ENCODE measurements at places on chromosomes 13 and 19.

DNA sequence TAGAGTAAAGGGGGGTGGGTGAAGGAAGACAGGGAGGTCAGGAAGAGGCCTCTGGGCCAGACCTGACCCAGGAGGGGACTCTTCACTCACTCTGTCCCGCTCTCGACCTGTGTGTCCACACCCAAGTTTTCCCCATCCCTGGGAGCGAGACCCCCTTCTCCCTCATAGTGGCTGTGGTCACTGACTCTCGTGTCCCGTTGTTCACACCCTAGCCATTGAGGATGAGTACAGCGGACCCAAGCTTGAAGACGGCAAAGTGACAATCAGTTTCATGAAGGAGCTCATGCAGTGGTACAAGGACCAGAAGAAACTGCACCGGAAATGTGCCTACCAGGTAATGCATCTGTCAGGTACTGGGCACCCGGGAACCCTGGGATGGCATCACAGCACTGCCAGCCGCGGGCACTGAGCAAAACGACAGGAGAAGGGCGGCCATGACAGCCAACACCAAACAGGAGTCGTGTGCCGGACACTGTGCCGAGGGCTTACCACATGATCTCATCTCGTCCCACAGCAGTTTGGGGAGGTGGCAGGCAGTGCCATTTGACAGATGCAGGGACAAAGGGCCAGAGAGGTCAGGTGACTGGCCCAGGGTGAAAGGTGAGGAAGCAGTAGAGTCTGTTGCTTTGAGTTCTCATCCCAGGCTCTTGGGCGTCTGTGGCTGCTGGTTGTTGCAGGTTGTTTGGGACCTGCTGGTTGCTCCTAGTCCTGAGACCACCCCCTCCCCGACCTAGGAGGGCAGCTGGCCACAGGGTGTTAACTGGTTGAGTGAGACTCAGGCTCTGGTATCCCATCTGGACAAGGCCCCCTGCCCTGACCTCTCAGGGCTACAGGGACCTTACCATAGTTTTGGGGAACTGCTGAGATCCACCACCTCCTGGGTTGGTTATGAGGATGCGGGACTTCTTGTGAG is 29.6 kb downstream of the PPP5C start:
- no peak for DNase-seq

- DNase-seq = no peak
Observed at GRCh38 chr13:85230691-85231093, 568.5 kb downstream of the SLITRK6 start.

GRCh38 chr19:43847884-43848283 is 20.8 kb downstream of the ZNF283 start:
- DNase-seq = no peak

DNA sequence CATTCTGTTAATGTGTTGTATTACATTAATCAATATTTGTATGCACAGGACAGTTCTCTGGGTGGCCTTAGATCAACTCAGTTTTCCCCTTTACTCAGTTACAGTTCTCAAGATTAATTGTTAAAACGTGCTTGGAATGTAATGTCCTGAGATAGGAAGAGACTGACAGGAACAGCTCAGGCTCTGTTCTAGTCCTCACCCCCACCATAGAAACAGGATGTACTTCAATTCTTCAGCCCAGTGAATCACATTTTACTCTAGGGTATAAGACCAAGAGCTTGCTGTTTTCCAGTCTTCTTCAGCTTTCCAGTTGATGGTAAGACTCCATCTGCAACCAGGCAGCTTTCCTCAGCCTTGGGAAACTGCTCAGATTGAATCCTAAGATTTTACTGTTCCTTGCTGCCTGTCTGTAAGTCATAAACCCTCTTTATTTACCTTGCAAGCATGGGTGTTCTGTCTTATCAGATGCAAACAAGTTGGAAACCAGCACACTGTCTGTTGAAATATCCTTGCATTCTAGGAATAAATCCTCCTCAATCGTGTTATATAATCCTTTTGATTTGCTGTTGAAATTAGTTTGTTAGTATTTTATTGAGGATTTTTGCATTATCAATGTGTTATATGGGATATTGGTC is 836.9 kb upstream of the PCDH9 start:
- DNase-seq = no peak

GRCh38 chr19:28456708-28457320 is 756.1 kb downstream of the UQCRFS1 start:
- DNase-seq = no peak

GRCh38 chr13:59492030-59492636 is 671.6 kb downstream of the DIAPH3 start:
- no peak for DNase-seq

DNA sequence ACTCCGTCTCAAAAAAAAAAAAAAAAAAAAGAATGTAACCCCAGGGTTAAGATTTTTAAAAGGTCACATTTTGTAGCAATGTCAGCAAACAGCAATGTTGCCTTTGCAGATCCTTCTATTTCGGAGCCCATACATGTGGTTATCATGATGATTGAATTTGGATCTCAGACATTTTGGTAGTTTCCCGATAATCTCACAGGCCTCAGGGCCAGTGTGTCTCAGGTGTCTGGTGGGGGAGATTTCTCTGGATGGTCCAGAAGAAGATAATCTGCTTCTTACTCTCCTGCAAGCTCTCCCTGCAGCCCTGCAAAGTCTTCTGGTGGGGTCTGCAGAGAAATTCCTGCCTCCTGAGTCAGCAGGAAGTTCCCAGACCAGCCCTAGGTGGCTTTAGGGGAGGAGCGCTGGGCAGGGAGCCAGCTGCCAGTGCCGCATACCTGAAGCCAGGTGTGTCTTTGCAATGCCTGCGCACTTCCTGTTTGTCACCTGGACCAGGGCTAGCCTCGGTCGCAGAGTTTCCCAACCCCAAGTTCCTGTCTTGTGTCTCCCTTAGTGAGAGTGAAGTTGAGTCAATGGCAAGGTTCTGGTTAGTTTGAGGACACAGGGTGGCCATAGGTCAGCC is 1.4 kb downstream of the SH2D3A start:
- no peak for DNase-seq

DNA sequence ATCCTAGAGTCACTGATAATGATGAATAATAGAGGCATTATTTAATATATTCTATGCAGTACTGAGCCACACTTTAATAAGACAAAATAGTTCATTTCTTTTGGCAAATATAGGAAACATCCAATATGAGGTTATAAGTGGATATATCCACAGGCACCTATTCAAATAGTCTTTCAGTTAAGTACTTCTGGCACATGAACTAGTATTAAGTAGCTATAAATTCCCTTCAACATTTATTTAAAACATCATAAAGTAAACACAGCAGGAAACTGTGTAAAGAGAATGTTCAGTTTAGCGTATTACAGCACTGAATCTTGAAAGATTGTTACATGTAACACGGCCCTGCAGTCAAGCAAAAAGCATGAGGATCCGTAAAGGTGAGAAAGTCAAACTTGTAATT is 463.3 kb upstream of the KLF12 start:
- no peak for DNase-seq

GRCh38 chr13:66879988-66880387 is 350.1 kb downstream of the PCDH9 start:
- no peak for DNase-seq

DNA sequence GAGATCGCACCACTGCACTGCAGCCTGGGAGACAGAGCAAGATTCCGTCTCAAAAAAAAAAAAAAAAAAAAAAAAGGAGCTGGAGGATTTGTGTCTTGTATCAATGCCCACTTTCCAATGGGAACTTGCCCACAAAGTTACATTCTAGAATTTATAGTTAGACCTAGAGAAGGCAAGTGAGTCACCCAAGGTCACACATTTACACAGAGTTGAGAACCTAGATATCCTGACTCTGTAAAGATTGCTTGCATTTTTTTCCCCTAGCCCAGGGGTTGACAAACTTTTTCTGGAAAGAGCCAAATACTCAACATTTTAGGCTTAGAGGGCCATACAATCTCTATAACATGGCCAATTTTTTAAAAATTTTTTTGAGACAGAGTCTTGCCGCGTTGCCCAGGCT is 7.7 kb upstream of the BRD4 start:
- DNase-seq = no peak

DNA sequence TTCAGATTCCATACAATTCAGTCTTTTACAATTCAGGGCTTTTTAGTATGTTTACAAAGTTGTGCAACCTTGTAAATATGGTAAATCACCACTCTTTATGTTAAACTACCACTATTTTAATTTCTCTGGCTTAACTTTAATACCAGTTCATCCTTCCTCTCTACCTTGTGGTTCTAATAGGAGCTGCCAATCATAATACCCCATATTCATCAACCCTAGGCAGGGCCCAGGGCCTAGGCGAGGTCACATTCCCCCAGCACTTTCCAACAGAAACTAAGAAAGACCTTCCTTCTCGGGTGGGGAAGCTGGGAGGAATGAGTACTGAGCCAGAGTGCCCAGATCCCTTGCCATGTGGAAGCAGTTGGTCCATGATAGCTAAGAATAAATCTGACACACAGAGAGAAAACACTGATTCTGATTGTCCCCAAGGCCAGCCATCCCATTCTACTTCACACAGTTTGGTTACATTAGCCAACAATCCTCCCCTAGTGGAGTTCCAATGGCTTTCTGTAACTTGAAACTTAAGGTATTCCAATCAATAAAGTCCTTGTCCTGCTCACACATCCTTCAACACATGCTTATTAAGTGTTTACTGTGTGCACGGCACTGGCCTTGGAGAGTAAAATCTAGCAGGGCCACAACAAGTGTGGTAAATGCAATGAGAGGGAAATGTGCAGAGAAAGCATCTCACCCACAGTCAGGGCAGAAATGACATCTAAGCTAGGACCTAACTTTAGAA is 76.8 kb downstream of the NUFIP1 start:
- no peak for DNase-seq

GRCh38 chr13:102152790-102153189 is 249.1 kb downstream of the FGF14 start:
- no peak for DNase-seq

DNA sequence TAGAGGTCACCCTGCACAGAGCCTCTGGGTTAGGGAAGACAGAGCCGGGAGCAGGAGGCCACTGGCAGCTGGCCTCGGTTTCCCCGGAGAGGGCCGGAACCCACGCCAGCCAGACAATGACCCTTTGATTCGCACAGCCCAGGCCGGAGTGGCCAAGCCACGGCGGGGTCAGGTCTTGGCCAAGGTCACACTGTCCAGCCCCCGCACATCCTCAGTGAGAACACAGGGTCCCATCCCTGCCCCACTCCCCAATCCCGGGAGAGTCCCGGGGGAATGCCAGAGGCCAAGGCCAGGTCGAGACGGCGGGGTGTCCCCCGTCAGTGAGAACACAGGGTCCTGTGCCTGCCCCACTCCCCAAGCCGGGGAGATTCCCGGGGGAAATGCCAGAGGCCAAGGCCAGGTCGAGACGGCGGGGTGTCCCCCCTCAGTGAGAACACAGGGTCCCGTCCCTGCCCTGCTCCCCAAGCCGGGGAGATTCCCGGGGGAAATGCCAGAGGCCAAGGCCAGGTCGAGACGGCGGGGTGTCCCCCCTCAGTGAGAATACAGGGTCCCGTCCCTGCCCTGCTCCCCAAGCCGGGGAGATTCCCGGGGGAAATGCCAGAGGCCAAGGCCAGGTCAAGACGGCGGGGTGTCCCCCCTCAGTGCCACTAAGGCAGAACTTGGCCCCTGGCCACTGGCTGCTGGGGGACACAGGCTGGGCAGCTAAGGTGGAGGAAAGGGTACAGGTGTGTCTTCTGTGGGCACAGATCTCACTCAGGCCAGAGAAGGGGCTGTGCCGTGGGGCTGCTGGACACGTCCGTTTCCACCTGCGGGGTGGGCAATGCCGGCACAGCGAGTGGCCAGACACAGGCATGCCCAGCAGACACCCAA is 1.7 kb upstream of the FSTL3 start:
- DNase-seq = no peak

GRCh38 chr13:112928972-112929782 is 39.8 kb upstream of the MCF2L start:
- DNase-seq = no peak

GRCh38 chr13:32175307-32175706 is 139.9 kb downstream of the ZAR1L start:
- DNase-seq = no peak

- DNase-seq = no peak
Observed at GRCh38 chr13:36815062-36815461, 4.0 kb upstream of the RFXAP start.

GRCh38 chr19:3808420-3809143 is 22.4 kb upstream of the MATK start:
- DNase-seq = no peak

GRCh38 chr13:39463611-39464010 is 139.4 kb downstream of the LHFPL6 start:
- DNase-seq = no peak

DNA sequence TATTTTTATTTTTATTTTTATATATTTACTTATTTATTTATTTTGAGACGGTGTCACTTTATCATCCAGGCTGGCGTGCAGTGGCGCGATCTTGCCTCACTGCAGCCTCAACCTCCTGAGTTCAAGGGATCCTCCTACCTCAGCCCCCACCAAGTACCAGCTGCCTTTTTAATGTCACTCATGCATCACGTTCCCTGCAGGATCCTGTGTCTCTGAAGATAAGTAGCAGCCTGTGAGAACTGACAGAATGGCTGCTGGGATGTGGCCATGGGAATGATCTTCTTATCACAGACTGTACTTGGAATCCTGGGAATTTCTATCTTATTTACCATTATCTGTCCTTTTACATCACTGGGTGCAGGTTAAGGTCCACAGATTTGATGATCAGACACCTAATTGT is 9.2 kb upstream of the ZNF761 start:
- DNase-seq = no peak

- DNase-seq = no peak
Observed at GRCh38 chr13:83941701-83942335, 59.5 kb upstream of the SLITRK1 start.

DNA sequence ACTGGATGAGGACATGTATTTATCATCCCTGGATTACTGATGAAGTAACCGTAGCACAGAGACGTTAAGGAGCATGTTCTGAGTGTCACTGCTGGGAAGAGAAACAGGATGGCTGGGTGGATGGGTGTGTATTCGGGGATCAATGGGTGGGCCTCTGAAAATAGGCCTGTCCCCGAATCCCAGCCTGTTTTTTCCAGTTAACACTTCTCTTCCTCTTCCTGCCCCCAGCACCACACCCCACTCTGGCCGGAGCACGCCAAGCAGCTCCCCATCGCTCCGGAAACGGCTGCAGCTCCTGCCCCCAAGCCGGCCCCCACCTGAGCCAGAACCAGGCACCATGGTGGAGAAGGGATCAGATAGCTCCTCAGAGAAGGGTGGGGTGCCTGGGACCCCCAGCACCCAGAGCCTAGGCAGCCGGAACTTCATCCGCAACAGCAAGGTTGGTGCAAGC is 8.8 kb downstream of the GRAMD1A start:
- DNase-seq = no peak

GRCh38 chr13:47639738-47640447 is 361.2 kb downstream of the SUCLA2 start:
- no peak for DNase-seq

Measured in cortex of kidney (tissue), 1 donor.